ENCODE measurements at places on chromosomes 11 and 22.
A peak's percentile ranks its signal among the peaks of the same experiment; 100 is the strongest.

DNA sequence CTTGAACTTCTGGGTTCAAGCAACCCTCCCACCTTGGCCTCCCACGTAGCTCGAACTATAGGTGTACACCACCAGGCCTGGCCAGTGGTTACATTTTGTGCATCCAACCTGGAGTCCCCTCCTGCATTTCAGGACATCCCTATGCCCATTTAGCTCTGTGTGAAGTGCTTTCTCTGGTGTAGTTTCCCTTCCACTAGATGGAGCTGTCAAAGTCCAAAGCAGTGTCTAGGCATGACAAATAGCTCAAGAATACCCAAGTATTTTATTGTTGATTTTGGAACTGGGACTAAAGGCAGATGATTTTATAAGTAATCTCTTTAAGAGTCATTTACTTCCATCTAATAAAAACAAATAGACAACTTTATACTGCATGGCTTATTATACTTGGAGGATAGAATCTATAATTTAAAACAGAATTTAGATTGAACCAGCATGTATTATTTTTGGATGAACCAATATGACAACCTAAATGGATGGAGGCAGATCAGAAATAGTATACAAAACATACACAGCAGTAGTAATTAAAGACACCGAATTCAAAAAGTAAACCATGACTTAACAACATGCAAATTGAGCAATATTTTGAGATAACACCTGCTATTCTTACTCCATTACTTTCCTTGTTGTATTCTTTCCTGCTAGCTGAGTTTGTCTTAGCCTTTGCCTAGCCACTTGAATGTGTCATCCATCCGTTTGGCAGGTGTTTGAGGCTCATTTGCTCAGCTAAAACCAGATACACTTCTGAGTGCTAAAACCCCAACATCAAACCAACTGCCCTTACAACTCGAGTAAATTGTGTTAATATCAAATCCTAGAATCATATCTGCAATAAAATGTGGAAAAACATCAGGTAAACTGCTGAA is 37.7 kb downstream of the EIF4ENIF1 start:
- DNase-seq = no peak

DNA sequence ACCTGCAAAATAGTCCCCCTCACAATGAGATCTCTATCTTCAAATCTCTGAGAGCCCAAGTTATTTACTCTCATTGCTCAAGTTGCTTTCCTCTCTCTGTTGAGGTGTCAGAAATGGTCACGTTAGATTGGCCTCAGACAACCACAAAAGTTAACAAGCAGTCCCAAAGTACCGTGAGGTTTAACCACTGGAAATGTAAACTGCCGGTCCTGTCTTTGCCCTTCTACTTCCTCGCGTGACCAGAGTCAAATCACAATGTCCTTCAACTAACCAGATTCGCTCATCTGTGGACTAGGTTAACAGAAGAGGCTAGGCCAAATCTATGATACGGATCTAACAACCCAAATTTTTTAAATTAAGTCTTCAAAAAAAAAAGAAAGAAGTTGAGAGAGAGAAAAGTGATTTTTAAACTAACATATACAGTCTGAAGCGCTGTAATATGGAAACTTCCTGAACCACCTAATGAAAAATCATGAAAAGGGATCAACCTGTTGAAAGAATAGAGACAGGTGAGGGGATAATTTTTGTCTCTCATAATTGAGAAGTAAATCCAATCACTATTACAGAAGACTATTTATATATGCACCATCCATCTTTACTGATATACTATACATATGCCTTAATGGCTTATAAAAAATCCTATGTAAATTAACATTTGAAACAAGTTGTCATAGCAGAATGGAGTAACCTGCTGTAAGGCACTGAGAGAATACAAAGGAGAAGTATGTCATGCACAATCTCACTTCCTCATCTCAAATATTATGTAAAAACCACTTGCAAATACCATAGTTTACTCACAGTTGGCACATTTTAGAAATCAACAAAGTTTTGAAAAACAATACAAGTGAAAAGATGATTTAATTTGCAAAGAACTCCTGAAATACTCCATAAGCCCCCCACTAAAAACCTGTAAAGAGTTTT is 3.3 kb upstream of the JAML start:
- peak; percentile 65 for DNase-seq

- DNase-seq = no peak
Measured at GRCh38 chr11:1728931-1729691, 21.3 kb downstream of the IFITM10 start.

- no peak for DNase-seq
Measured at GRCh38 chr11:86785576-86785975, 14.8 kb upstream of the PRSS23 start.

- no peak for DNase-seq
Measured at GRCh38 chr22:34475886-34476285, 555.6 kb upstream of the LARGE1 start.

DNA sequence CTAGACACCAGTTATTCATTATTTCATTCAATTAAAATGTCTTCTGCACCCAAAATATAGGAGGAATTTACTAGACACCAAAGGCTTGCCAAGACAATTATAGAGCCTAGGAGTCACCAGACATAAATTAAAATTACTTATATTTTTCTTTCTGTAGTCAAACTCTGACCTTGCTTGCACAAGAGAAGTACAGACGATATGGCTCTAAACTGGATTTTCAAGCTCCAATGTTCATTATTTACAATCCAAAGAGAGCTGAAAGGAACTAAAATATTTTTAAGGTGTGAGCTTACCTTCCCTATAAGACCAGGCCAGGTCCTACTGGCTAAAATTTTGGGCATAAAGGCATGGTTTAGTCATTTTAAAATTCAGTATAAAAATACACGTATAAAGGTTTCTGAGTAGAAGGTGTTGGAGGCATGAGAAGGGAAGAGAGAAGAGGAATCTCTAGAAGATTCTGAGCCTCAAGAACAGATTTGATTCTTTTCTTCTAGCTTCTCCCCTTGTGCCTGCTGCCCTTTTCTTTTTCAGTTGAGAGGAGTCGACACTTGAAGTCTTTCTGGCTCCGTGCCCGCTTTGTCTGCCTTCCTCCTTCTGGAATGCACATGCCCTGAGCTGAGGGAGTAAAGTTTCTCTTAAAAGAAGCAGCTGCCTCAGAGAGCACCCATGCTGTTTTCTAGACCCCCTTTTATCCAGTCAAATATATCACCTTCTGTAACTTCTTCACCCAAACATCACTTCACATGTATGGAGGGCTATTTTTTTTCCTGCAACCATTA is 13.5 kb downstream of the C11orf97 start:
- DNase-seq = no peak

DNA sequence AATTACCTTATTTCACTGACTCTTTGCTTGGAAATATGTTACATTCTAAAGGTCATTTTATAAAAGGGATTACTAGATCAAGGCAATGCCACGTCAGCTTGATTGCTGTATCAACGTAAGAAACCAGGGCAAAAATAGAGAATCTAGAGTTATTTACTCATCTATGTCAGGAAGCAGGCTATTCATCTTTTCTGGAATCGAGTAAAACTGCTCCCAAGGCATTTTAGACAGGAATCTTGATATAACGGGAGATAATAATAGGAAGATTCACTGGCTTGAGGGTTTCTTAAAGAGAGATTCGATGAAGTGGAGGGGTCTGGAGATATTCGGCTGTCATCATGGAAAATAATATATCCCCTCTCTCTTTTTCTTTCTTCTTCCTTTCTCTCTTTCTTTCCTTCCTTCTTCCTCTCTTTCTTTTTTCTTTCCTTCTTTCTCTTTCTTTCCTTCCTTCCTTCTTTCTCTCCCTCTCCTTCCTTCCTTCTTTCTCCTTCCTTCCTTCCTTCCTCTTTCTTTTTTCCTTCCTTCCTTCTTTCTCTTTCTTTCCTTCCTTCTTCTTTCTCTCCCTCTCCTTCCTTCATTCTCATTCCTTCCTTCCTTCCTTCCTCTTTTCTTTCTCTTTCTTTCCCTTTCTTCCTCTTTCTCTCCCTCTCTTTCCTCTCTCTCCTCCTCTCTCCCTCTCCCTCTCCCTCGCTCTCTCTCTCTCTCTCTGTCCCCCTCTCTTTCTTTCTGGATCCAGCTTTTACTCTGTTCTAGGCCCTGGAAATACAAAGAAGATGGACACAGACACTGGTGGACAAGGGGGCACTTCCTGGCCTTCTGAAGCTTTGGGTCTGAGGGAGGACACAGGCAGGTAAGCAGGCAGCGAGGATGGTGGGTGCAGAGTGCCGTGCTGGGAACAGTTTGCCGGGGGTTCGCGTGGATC is 18.1 kb upstream of the RASD2 start:
- DNase-seq = no peak

- no peak for DNase-seq
Measured at GRCh38 chr11:102990145-102990544, 34.6 kb upstream of the MMP13 start.

DNA sequence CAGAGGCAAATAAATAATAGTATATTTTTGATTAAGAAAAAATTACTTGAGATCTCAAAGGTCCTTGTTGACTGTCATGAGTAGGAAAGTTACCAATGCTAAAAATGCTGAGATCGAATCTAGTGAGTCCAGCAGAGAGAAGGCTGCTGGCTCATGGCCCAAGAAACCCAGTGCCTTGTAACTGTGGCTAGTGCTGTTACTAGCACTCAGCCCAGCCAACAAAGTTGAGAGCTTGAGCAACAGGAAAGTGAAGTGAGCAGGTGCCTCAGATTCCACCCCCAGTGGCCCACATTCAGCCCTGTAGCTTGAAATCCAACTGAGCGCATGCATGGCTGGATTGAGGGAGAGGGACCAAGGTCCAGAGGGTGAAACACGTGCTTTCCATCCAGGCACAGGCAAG is 398.2 kb downstream of the SHANK2 start:
- DNase-seq = no peak

GRCh38 chr11:66749091-66749490 is 20.1 kb upstream of the SPTBN2 start:
- DNase-seq = no peak

- no peak for DNase-seq
Measured at GRCh38 chr11:47208628-47209027, 6.1 kb upstream of the DDB2 start.

DNA sequence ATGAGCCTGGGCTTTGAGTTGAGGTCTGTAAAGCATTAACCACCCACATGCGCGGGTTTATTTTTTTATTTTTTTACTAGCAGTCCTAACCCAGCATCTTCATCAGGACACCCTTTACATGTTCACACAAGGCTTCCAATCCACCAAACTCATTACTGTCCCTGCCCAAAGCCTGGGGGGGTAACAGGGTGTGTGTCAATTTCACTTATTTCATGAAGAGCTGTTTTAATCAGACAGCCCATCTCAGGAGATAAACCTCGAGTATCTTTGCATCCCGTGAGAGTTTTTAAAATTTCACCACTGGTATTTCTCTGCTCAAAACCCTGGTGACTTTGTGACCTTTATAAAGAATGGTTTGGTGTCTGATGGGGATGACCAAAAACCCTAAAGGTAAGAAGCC is 45.6 kb downstream of the ANO1 start:
- DNase-seq = no peak

- no peak for DNase-seq
Measured at GRCh38 chr22:36148411-36148810, 12.1 kb downstream of the APOL3 start.

GRCh38 chr11:73331138-73331916 is 23.3 kb downstream of the ARHGEF17 start:
- no peak for DNase-seq

- DNase-seq = no peak
Measured at GRCh38 chr11:131827430-131827829, 457.0 kb downstream of the NTM start.

- DNase-seq = no peak
Measured at GRCh38 chr11:27485930-27486773, 13.6 kb upstream of the LGR4 start.

DNA sequence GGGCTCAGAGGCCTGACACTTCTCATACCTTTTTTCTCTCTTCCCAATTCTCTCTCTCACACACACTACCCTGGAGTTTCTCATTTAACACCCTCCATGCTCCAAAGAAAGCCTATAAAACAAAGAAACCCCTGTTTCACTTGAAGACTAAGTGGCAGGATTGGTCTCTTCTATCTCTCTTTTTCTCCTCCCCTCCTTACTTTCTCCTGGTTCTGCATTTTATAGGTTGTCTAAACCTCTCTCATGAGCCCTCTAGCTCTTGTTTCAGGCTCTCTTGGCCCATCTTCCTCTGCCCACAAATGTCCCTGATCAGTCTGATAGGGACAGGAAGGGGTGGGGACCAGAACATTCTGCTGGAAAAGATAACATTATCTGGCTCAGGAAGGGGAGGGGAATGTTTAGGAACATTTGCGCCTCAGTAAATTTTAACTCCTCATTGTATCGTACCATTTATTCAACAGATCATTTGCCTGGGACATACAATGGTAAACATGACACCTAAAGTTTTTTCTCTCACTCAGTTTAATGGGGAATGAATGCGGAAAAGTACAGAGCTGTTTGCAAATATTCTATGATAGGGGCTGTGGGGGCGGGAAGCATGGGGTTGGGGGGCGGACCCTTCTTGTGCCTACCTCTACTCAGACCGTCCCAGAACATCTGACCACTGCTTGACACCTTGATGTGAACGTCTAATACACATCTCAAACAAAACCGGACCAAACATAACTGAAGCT is 10.8 kb downstream of the CRYBA4 start:
- DNase-seq = no peak

DNA sequence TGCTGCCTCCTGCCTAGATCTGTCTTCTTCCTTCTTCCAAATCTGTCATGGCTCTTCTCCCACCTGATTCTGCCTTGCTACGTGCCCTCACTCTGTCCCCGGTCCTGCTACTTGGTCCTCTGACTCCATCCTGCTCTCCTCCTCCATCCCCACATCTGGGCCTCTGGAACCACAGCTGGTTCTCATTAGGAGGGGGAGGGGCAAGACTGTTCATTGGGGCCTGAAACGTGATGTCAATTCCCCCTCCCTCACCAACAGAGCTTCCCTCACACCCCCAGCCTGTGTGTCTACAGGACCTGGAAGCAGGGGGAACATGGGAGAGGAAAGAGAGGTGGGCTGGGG is 9.1 kb downstream of the DCHS1 start:
- no peak for DNase-seq

- no peak for DNase-seq
Measured at GRCh38 chr22:19111140-19111539, 11.1 kb downstream of the DGCR2 start.

- DNase-seq = no peak
Measured at GRCh38 chr11:94315664-94316063, 11.3 kb downstream of the IZUMO1R start.

GRCh38 chr22:20671409-20672081 is 102.4 kb upstream of the SERPIND1 start:
- no peak for DNase-seq
